CD4-positive, alpha-beta T cell treated with Interleukin-2 at 100 ng/mL for 4 hours (primary cell): ENCODE measurements at places on chromosomes 5 and 9.

- no peak for DNase-seq
Measured at GRCh38 chr5:16160706-16161105, 18.9 kb downstream of the MARCHF11 start.

GRCh38 chr9:135711391-135711790 is 9.4 kb downstream of the KCNT1 start:
- DNase-seq, result no peak

- no peak for DNase-seq
Measured at GRCh38 chr5:112294126-112294525, 125.0 kb downstream of the EPB41L4A start.

GRCh38 chr5:61816585-61817450 is 484.8 kb downstream of the ZSWIM6 start:
- no peak for DNase-seq
